ENCODE measurements at places on chromosomes 11 and 22.

DNA sequence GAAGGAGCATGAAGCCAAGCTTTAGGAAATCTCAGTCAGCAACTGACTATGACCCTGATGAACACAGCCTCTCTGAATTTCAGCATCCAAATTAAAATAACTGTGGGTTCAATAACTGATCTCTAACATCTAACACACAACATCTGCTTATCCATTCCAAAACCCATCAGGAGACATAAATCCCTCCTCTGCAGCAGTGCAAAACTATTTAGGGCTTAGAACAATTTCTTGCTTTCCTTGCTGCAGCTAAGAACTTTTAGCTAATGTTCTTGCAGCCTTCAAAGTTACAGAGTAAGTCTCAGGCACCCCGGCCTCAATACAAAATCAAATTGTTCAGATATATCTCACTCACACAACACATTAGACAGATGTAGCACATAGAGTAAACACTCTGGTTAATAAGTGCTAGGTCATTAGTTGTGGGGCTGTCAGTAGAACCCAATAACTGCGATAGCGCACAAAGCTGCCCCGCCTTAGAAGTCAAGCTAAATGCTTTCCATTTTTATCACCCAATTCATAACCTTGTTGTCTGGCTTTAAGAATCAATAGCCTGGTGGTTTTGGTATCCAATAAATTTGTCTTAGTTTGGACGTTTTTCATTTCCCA lies 139.6 kb downstream of the LARGE1 start:
- no peaks in the 10 kb centered on the region for H3K4me1 ChIP-seq
- no peak for DNase-seq
- H3K27ac ChIP-seq, result no peak overlapping the region
- H3K27me3 ChIP-seq, result no peaks in the 10 kb centered on the region
- H3K36me3 ChIP-seq, result no peaks in the 10 kb centered on the region

DNA sequence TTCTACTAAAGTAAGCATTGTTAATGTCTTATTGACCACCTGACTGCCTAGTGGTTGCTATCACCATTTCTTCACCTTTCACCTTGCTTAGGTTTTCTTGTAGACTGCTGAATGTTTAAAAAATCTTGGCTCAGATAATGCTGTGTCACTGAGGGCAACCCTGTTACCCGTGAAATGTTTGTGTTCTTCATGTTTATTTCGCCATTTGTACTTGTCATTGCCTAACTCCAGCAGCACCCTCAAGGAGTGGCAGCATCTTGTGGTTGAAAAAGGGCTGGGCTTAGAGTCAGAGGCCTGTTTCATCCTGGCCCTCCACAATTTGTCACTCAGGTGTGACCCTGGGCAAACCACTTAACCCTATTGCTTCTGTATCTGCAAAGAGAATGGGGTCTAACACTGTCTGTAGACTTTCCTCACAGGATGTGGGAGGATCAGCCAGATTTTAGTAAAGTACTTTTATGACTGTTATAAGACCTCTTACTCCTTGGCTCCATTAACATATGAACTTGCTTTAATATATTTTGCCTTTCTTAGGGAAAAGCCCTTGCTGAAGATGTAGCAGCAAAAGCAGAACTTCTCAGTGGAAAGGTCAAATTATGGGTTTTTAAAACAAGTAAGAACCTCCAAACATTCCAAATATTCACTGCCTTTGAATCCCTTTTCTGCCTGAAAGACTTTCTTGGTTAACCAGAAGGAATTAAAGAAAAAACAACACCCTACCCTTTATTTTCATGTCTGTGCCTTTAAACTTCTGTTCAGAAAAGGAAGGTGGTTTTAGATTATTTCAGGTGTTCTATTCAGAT lies 154.5 kb upstream of the C11orf87 start:
- no peaks in the 10 kb centered on the region for H3K36me3 ChIP-seq
- no peak for DNase-seq
- H3K4me3 ChIP-seq, result no peak overlapping the region
- no peak overlapping the region for H3K27ac ChIP-seq

- H3K36me3 ChIP-seq, result no peaks in the 10 kb centered on the region
- no peak overlapping the region for H3K27ac ChIP-seq
- H3K4me1 ChIP-seq, result no peaks in the 10 kb centered on the region
- no peak for DNase-seq
Observed at GRCh38 chr11:114246321-114247069, 49.7 kb upstream of the NNMT start.

DNA sequence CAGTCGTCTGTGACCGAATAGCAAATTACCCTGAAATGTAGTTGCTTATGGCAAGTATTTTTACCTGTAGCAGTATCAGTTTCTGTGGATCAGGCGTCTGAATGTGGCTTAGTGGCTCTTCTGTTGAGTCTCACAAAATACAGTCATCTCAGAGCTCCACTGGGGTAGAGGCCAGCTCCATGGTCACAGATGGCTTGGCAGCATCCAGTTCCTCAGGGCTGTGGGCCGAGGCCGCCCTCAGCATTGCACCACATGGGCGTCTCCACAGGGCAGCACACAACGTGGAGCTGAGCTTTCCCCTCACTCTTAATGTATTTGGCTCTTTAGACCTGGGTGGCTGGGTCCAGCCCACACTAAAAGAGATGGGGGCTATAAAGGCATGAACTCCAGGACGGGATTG lies 57.8 kb downstream of the SBF1 start:
- H3K4me1 ChIP-seq, result no peaks in the 10 kb centered on the region
- no peak overlapping the region for H3K27ac ChIP-seq
- H3K27me3 ChIP-seq, result no peaks in the 10 kb centered on the region

DNA sequence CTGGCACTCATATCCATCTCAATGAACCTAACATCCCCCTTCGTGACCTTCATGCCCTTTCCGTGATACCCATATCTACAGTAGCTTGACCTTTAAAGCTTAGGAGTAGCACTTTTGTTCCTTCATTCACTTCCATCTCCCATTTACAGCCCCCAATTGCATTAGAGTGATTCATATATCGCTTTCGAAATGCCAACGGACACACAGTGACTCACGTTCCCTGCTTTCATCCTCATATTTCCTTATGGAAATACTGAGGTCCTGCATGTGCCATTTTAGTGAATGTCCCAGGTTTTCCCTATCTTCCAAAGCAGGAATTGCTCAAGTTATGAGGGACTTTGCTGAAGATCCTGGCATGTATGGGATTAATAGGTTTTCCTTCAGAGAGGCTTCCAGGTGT lies 44.3 kb upstream of the CEP126 start:
- H3K27ac ChIP-seq, result no peak overlapping the region
- no peaks in the 10 kb centered on the region for H3K36me3 ChIP-seq
- H3K4me3 ChIP-seq, result no peak overlapping the region
- no peaks in the 10 kb centered on the region for H3K27me3 ChIP-seq

GRCh38 chr22:48896766-48897644 lies 930.7 kb downstream of the BRD1 start:
- H3K36me3 ChIP-seq, result no peaks in the 10 kb centered on the region
- H3K27me3 ChIP-seq, result no peaks in the 10 kb centered on the region
- DNase-seq, result peak; percentile 11
- H3K4me3 ChIP-seq, result no peak overlapping the region
- no peaks in the 10 kb centered on the region for H3K4me1 ChIP-seq

DNA sequence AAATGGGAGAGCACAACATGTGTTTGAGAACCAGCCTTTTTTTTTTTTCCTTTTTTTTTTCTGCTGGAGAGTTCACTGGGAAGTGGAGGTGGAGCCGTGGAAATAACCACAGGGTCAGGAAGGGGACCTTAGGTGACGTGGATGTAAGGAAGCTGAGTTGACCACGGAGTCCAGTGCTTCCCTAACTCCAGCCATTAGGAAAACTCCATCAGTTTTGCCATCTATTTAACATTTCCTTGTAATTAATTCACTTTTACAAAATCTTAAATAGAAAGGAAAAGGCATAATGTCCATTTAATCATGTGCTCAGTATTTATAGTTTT lies 2.0 kb upstream of the CDK2AP2 start:
- H3K27me3 ChIP-seq, result no peaks in the 10 kb centered on the region
- no peak for DNase-seq
- H3K4me3 ChIP-seq, result no peak overlapping the region
- H3K4me1 ChIP-seq, result peaks cover 17% of the 10 kb centered on the region

DNA sequence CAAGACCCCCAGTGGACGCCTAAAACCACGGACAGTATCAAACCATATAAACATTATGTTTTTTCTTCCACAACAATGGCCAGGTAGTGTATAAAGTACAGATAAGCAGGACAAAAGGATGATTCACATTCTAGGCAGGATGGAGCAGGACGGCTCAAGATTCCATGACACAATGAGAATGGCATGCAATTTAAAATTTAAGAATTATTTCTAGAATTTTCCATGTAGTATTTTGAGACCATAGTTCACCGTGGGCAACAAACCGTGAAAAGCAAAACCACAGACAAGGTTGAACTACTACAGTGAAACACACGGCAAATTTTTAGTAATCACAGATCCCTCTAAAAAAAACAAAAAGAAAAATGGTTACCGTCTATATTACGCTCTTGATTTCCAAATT lies 7.5 kb downstream of the NARS2 start:
- no peak overlapping the region for H3K4me3 ChIP-seq
- H3K27me3 ChIP-seq, result no peaks in the 10 kb centered on the region
- DNase-seq, result no peak
- no peaks in the 10 kb centered on the region for H3K4me1 ChIP-seq
- no peak overlapping the region for H3K27ac ChIP-seq

DNA sequence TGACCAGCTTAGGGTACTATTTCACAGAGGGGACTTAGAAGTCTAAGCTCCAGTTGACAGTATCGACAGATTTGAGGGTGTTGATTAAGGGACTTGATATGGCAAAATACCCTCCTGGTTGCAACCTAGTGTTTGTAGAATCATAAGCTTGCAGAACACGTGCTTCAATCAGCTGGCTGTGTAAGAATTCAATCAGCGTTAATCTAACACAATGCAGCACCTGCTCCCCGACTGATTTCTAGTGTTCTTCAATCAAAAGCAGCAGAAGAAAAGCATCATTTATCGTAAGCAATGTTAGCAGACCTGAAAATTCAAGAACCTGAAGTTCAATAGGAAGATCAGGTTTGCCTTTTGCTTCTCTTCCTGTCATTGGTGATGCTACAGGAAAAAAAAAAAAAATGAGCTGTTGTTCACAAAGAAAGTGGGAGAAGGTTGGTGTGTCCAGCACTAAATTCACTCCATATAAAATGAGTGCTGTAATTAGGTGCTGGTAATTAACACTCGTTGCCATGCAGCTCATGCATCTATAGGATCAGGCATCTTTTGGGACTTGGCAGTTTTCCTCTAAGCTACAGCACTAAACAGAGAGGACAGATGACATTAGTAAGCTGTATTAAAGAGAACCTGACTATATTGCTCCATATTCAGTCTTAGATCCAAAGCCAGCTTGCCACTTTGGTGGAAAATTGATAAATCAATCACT lies 840.3 kb downstream of the OPCML start:
- H3K27ac ChIP-seq, result no peak overlapping the region
- no peaks in the 10 kb centered on the region for H3K4me1 ChIP-seq
- H3K36me3 ChIP-seq, result no peaks in the 10 kb centered on the region
- no peak for DNase-seq
- no peaks in the 10 kb centered on the region for H3K27me3 ChIP-seq

GRCh38 chr22:36610567-36610966 lies 81.6 kb upstream of the EIF3D start:
- H3K4me3 ChIP-seq, result no peak overlapping the region
- H3K27ac ChIP-seq, result no peak overlapping the region
- H3K4me1 ChIP-seq, result no peaks in the 10 kb centered on the region
- no peak for DNase-seq
- H3K27me3 ChIP-seq, result peaks cover 3% of the 10 kb centered on the region
- no peaks in the 10 kb centered on the region for H3K36me3 ChIP-seq

DNA sequence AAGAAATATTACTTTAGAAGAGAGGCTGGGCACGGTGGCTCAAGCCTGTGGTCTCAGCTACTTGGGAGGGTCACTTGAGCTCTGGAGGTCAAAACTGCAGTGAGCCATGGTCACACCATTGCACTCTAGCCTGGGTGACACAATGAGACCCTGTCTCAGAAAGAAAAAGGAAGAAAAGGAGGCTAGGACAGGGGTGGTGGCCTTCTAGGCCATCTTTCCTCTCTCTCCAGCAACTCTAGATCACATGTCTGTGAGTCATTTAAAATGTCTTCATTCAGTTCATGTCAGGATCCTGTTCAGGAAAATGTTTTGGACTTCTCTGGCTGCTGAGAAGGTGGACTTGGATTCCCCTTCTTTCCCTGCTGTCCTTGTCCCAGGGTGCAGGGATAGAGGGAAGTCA lies 53.3 kb downstream of the PPFIA1 start:
- DNase-seq, result no peak
- no peaks in the 10 kb centered on the region for H3K27me3 ChIP-seq

GRCh38 chr11:68961245-68961644 lies 19.5 kb downstream of the MRGPRD start:
- H3K27ac ChIP-seq, result no peak overlapping the region
- no peak for DNase-seq
- H3K27me3 ChIP-seq, result no peaks in the 10 kb centered on the region
- no peaks in the 10 kb centered on the region for H3K4me1 ChIP-seq

DNA sequence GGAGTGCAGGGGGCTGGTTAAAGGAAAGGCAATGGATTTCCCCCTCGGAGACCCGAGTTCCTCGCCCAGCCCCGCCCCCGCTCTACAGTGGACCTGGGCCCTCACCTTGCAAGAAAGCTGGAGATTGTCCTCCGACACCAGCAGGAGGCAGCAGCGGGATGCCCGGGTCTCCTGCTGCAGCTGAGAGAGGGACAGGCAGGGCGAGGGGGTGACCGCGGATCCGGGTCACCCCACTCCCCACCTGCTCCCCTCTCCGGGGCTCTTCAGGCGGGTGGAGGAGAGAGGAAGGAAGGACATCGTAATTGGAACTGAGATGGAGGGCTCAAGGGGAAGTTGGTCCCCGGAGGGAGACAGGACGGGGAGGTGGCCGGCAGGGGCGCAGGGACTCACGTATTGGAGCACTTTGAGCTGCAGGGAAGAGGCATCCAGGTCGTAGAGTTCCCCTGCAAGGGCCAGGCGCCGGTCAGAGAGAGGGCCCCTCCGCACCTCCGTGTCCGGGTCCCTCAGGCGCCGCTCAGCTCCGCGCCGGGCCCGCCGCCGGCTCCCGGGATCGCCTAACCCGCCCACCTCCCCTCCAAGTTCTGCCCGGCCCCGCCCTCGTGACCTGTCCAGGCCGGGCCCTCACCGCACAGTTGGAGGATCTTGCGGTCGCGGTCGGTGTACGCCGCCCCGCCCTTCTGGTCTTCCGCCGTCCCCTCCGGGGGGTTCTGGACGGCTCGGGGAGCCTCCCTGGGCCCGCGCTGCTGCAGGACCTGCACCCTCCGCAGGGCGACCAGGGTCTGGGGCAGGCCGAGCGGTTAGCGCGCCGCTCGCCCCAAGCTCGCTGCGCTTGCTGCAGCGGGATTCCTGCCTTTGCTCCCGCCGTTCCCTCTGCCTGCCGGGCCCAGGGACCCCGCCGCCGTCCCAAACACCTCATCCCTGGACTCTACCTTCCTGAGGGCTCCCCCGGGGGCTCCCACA lies 84.1 kb downstream of the PDE2A start:
- H3K4me3 ChIP-seq, result peak overlapping the region; percentile 19
- H3K27ac ChIP-seq, result no peak overlapping the region
- no peaks in the 10 kb centered on the region for H3K36me3 ChIP-seq
- peaks cover 5% of the 10 kb centered on the region for H3K4me1 ChIP-seq

Measured in colonic mucosa (tissue), 4 donors.